ENCODE measurements at places on chromosomes 7 and 10. TPM values are rescaled to one million over a fixed set of nuclear protein-coding genes. Genes with fewer than 3 reads are reported as not detected.

The PODXL gene
- total RNA-seq: 11.9 TPM

The CLEC2L gene
- total RNA-seq: not detected

The UCN3 gene
- total RNA-seq: not detected

DNA sequence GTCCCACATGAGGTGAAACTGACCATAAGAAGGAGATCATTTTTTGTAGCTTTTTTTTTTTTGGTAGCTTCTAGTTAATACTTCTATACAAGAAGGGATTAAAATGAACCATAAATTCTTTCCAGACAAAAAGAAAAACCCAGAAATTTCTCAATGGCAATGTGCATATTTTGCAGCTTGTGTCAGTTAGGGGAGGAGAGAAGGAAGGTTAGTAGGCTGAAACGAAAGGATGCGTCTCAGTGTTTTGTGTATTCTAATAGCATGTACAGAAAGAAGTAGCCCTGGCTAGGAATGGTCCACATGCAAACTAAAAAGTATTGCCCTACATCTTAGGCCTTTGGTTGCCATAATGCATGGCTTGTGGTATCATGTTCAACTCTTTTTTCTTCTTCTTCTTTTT is 90.6 kb downstream of the CACNB2 start:
- H3K4me3 ChIP-seq: no peak overlapping the region
- peaks cover 14% of the 10 kb centered on the region for H3K4me1 ChIP-seq
- peaks cover 22% of the 10 kb centered on the region for H3K27me3 ChIP-seq
- no peak overlapping the region for H3K27ac ChIP-seq
- no peaks in the 10 kb centered on the region for H3K36me3 ChIP-seq

GRCh38 chr10:95604630-95605029 is 43.5 kb upstream of the SORBS1 start:
- no peaks in the 10 kb centered on the region for H3K27me3 ChIP-seq
- peaks cover 28% of the 10 kb centered on the region for H3K36me3 ChIP-seq
- H3K27ac ChIP-seq: no peak overlapping the region
- H3K4me1 ChIP-seq: peaks cover 4% of the 10 kb centered on the region
- no peak overlapping the region for H3K4me3 ChIP-seq

Measured in chondrocyte (in vitro differentiated cells).